ENCODE measurements at places on chromosomes 5 and 9. TPM values are rescaled to one million over a fixed set of nuclear protein-coding genes. Genes with fewer than 3 reads are reported as not detected.

The SPATA31E1 gene
- not detected for total RNA-seq

The SLCO6A1 gene
- 0.14 TPM for total RNA-seq

The ROR2 gene
- 4.5 TPM for total RNA-seq

The PDE4D gene
- 30.3 TPM for total RNA-seq

The ALG2 gene
- total RNA-seq, result 23.2 TPM

The PALM2AKAP2 gene
- 0.76 TPM for total RNA-seq

The PLAC8L1 gene
- total RNA-seq, result 0.24 TPM

The TEK gene
- total RNA-seq, result 2.4 TPM

- DNase-seq, result no peak
- no peak overlapping the region for H3K27ac ChIP-seq
- H3K4me1 ChIP-seq, result no peaks in the 10 kb centered on the region
- H3K27me3 ChIP-seq, result no peaks in the 10 kb centered on the region
- no peaks in the 10 kb centered on the region for H3K36me3 ChIP-seq
Observed at GRCh38 chr5:113212244-113212920, 222.4 kb downstream of the TSSK1B start.

DNA sequence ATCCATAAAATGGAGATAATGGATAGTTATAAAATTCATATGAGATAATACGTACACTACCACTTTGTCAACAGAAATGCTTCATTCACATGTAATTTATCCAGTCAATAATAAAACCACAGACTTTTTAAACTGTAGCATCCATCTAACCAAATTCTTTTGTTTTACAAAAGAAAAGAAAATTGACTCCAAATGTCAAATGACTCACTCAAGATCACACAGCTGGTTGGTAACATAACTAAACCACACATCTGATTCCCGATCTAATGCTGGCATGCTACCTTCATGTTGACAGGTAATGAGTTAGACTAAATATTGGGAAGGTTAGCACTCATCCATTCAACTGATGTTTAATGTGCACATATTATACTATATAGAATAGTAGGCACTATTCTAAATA, 4.9 kb downstream of the FRMD3 start:
- no peak for DNase-seq
- peaks cover 20% of the 10 kb centered on the region for H3K27me3 ChIP-seq
- no peak overlapping the region for H3K27ac ChIP-seq
- no peak overlapping the region for H3K4me3 ChIP-seq
- H3K4me1 ChIP-seq, result no peaks in the 10 kb centered on the region

DNA sequence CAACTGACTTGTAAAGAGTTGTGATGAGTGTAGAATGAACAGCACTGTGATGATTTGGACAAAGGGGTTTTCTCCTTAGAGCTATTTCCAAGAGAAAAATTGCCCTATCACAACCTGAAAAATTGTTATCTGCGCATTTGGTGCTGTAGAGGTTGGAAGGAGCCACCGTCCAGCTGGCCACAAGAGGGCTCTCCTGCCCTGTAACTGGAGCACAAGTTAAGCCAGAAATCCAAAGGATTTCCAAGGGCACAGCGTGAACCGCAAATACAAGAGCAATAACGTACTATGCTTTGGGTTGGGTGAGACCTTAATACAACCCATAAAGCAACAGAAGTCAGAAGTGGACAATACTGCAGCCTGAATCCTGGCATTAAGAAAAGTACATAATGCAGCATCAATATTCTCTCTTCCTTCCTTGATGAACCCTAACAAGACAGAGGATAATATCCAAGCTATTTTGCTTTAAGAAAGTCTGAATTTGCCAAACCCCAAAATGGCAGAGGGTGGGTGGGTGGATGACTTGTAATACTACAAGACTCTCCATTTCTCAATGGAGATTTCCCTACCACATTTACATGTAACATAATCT, 56.8 kb upstream of the SMIM32 start:
- DNase-seq, result no peak
- H3K4me3 ChIP-seq, result no peak overlapping the region
- H3K27ac ChIP-seq, result no peak overlapping the region
- H3K36me3 ChIP-seq, result no peaks in the 10 kb centered on the region

DNA sequence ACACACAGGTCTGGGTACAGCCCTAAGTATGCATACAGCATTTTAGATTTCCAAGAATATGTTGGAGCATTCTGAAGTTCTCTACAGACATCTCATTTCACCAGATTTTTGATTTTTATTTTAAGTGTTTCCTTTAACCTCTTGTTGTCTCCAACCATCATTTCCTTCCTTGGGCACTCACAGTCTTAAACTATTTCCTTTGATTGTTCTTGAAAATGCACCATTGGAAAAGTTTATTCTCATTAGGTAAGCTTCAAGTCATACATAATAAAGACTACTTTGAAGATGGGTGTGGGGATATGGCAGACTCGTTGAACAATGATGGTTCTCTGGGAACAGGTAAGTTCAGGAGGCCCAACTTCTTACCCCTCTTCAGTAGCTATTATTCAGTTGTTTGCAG, 1174.6 kb downstream of the CDH12 start:
- H3K4me3 ChIP-seq, result no peak overlapping the region
- H3K27me3 ChIP-seq, result no peaks in the 10 kb centered on the region
- no peak overlapping the region for H3K27ac ChIP-seq
- no peaks in the 10 kb centered on the region for H3K36me3 ChIP-seq

DNA sequence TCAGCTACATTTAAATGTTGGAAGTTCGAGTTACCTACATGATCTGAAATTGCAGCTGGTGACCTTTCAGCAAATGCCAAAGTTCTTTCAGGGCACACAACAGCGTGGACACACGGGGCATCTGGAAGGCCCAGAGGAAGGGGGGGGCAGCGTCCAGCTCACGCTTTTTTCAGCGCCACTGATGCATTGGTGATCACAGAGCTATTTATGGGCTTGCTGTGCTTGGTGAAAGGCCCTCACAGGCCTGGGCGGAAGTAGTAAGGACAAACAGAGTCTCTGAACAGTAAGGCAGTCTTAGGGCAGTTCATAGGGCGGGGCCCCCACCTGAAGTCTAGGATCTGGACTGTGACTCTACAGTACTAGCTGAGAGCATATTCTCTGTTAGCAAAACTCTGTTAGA, 6.6 kb upstream of the FBP2 start:
- H3K27me3 ChIP-seq, result peaks cover 8% of the 10 kb centered on the region
- no peak for DNase-seq

DNA sequence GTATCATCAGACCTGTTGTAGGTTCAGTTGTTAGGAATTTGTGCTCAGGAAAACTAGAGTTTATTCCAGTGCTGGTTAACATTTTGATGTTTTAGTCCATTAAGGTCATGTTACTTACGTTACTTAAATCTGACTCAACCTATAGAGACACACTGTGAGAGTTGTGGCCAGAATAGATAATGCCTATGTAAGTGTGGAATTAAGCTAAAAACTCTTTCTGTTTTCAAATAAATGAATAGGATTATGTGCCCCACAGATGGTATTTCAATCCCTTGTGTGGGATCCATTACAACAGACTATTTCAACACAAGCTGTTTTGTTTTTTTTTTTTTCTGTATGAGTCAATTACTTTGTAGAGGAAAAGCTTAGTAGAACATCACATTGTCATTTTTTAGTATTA, 68.1 kb downstream of the MEGF10 start:
- no peak overlapping the region for H3K4me3 ChIP-seq
- H3K36me3 ChIP-seq, result no peaks in the 10 kb centered on the region
- H3K27me3 ChIP-seq, result no peaks in the 10 kb centered on the region
- no peaks in the 10 kb centered on the region for H3K4me1 ChIP-seq
- H3K27ac ChIP-seq, result no peak overlapping the region
- no peak for DNase-seq

DNA sequence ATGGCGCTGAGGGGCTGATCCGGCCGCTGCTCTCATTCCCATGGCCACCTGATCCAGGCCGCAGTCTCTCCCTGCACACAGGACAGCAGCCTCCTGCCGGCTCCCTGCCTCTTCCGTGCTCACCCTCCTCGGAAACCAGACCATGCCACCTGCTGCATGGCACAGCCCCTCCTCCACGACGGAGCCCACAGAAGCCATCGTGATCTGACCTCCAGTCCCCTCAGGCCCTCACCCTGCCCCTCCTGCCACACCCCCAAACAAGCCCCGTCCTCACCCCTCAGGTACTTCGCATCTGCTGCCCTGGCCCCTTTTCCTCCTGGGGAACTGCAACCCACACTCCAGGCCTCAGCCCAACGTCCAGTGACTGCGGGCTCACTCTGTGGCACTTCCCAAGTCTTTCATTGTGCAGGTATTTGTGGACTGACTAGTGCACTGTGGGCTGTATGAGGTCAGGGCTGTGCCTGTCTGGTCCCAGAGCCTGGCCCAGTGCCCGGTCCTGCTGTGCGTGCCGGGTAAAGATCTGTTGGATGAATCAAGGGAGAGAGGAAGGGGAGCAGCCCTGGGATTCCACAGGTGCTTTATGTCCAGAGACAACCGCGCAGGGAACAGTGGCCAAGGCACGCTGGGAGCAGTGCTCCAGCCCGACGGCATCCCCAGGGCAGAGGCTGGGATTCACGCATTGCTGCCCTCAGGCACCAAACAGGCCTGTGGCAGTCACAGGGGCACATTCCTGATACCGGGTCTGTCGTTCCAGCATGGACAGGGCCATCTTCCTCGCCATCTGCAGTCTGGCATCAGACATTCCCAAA, 86.1 kb downstream of the ADAMTS2 start:
- no peak overlapping the region for H3K4me3 ChIP-seq
- no peaks in the 10 kb centered on the region for H3K27me3 ChIP-seq
- no peaks in the 10 kb centered on the region for H3K36me3 ChIP-seq

DNA sequence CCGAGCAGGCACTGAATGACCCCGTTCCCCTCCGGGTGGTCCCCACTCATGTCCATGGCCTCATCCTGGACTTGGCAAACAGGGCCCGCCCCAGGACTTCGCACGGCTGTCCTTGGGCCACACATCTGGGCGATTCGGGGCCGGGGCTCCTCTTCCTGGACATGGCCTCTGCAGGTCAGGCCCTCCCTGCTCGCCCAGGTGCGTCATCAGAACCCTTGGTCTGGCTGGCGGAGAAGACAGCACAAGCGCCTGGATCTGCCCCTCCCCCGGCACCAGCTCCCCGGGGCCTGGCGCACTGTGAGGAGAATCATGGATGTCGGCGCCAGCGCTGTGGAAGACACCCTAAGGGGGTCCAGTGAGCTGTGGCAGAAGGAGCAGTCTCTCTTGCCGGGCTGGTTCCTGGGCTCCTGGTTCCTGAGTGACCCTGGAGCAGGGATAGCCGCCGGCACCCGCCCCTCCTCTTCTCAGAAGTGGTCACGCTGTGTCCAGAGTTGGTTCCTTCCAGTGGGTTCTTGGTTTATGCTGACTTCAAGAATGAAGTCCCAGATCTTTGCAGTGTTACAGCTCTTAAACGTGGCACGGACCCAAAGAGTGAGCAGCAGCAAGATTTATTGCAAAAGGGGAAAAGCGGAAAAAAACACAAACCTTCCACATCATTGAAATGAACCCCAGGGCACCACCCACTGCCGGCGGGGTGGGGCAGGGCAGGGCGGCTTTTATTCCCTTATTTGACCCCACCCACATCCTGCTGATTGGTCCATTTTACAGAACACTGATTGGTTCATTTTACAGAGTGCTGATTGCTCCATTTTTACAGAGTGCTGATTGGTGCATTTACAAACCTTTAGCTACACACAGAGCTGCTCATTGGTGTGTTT, 25.9 kb upstream of the SLC12A7 start:
- peaks cover 7% of the 10 kb centered on the region for H3K27me3 ChIP-seq
- peak overlapping the region; percentile 40 for H3K27ac ChIP-seq
- H3K36me3 ChIP-seq, result no peaks in the 10 kb centered on the region
- peaks cover 9% of the 10 kb centered on the region for H3K4me1 ChIP-seq
- DNase-seq, result no peak
- H3K4me3 ChIP-seq, result no peak overlapping the region

GRCh38 chr5:17182494-17182893, 34.9 kb upstream of the BASP1 start:
- H3K27me3 ChIP-seq, result no peaks in the 10 kb centered on the region
- DNase-seq, result no peak
- H3K36me3 ChIP-seq, result no peaks in the 10 kb centered on the region

Data from thymus (tissue), 14 donors.